Daoy (cell line): ENCODE measurements at places on chromosomes 7 and 10. TPM values are rescaled to one million over a fixed set of nuclear protein-coding genes. Genes with fewer than 3 reads are reported as not detected.
A peak's percentile ranks its signal among the peaks of the same experiment; 100 is the strongest.

DNMBP gene
- 13.7 and 14.4 TPM in 2 replicates for total RNA-seq

ASL gene
- 73.8 and 83.8 TPM in 2 replicates for total RNA-seq

RAB19 gene
- not detected in 2 replicates for total RNA-seq

PNLIPRP1 gene
- not detected in 2 replicates for total RNA-seq

SUGCT gene
- 8.3 and 11.8 TPM in 2 replicates for total RNA-seq

SPDYE8 gene
- not detected in 2 replicates for total RNA-seq

CALCR gene
- total RNA-seq: not detected in 2 replicates

PRSS1 gene
- total RNA-seq: not detected in 2 replicates

LFNG gene
- 16.1 and 24.2 TPM in 2 replicates for total RNA-seq

MYOZ1 gene
- total RNA-seq: not detected in 2 replicates

IRF5 gene
- total RNA-seq: 0.60 and 2.2 TPM in 2 replicates

VSTM4 gene
- total RNA-seq: 3.3 and 9.5 TPM in 2 replicates

RASA4B gene
- 0.95 TPM in 1 of 2 replicates, not detected in the other for total RNA-seq

DNA sequence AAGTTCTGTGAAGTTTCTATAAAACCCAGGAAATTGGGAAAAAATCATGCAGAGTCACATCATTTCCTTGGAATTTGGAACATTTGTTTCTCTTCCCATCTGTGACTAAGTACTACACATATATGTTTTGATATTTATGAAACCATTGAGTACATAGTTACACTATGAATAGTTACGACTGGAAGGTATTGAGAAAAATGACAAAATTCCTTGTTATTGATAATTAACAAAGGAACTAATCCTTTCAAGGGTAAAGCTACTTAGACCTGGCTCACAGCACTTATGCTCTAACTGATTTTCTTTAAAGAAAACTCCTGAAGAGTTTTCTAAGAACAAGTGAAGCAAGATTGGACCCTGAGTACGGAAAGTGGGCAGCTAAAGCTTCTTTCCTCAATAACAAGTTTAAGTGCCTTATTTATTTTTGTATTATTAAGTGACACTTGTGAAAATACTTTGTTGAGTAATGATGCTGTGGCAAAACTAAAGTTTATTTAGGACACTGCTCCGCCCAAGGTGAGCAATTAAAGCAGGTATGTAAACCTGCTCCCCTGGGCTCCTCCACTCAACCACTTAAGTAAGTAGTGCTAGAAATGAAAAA lies 12.0 kb upstream of the GLCCI1 start:
- DNase-seq: no peak

DNA sequence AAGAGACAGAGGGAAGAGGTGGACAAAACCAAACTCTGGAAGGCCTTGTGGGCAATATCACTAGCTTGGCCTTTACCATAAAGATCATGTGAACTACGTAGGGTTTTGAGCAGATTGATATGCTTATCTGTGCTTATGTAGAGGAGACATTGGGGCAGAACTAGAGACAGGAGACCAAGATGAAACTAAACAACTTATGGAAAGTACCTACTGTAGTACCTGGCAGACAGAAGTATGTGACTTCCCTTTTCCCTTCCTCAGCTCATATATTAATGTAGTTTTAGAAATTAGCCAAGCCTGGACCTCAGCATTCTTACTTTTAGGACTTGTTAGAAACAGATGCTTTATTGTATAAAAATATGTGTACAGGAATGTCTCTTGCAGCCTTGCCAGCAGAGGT lies 14.0 kb upstream of the IL6 start:
- DNase-seq: no peak

DNA sequence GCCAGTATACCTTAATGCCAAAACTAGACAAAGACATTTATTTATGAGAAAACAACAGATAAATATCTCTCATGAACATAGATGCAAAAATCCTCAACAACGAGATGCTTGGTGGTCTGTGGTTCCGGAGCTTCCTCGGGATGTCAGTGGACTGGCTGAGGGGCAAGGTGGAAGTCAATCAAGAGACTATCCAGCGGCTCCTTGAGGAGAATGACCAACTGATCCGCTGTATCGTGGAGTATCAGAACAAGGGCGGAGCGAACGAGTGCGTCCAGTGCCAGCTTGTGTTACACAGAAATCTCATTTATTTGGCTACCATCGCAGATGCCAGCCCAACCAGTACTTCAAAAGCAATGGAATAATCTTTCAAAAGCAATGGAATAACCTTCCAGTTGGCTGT lies 60.0 kb upstream of the PARD3 start:
- no peak for DNase-seq

GRCh38 chr7:143050931-143051330 lies 1.2 kb upstream of the OR6V1 start:
- DNase-seq: peak; percentile 27

GRCh38 chr7:43398831-43399230 lies 184.1 kb upstream of the STK17A start:
- no peak for DNase-seq

DNA sequence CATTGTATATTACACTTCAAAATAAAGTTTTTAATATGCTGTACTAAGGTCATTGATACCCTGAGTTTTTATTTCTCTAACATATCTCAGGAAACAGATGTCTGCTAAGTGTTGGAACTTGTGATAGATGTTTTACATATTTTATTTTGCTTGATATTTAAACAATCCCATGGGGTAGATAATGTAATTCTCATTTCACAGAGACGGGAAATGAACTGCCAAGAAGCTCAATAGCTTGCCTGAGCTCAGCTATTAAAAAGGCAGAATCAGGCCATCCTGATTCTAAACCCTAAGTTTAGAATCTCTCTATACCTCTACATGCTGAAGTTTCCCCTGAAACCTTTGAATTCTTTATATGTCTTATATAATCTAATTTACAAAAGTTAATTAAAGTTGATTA lies 126.3 kb downstream of the LRRC18 start:
- no peak for DNase-seq

- DNase-seq: no peak
Measured at GRCh38 chr7:25615003-25615402, 386.7 kb upstream of the NPVF start.

- DNase-seq: no peak
Measured at GRCh38 chr7:132685277-132685676, 109.0 kb upstream of the PLXNA4 start.

DNA sequence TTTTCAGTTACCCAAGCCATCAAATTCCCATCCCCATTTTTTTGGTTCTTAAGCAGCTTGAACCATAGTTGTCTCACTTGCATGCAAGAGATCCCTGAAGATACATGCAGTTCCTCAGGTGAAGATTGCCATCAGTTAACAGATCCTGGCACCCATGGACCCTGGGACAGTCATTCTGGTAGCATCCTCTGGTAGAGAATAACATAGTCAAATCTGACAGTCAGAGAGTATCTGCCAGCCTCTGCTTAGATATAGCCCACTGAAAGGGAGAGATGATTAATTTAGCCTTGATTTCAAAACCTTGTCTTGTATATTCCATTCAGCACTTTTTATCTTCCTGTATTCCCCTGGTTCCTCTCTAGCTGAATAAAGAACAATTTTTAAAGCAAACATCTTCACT lies 280.4 kb downstream of the KCNMA1 start:
- no peak for DNase-seq

- no peak for DNase-seq
Measured at GRCh38 chr10:33145451-33146188, 187.6 kb upstream of the ITGB1 start.

DNA sequence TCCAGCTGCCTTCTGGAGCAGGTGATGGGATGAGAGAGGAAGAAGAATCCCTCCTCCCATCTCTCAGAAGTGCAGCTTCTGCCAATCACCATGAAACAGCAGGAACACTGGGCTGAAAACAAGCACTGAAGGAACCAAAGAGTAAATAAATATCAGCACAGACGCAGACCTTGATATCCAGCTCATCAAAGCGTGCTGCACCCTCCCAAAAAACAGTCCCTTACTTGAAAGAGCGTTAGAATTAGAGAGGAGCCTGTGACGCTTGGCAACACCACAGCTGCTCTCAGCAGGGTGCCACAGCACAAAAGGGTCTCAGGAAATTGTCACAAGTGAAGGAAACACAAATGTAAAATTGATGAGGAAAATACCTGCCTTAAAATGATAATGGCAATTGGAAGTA lies 39.5 kb downstream of the KLF6 start:
- no peak for DNase-seq

GRCh38 chr10:91893051-91893450 lies 16.2 kb downstream of the FGFBP3 start:
- no peak for DNase-seq

GRCh38 chr7:132410385-132410784 lies 165.9 kb downstream of the PLXNA4 start:
- peak; percentile 38 for DNase-seq

DNA sequence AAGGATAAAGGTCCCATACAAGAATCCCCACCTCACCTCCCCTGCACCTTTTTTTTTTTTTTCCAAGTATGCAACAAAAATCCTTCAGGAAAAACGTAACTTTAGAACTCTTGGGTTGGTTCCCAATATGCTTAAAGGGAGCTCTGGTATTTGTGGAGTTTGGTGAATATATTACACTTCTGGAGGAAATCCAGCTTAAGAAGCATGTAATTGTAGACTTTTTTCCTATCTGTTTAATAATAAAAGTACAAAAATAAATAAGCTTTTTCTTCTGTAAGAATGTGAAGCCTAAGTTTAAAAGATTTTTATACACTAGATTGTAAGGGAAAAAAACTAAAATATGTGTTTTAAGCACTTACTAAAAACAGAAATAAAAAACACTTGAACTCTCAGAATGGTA lies 102.3 kb downstream of the SORBS1 start:
- no peak for DNase-seq

GRCh38 chr10:70925377-70926225 lies 37.2 kb upstream of the PCBD1 start:
- DNase-seq: peak; percentile 39

DNA sequence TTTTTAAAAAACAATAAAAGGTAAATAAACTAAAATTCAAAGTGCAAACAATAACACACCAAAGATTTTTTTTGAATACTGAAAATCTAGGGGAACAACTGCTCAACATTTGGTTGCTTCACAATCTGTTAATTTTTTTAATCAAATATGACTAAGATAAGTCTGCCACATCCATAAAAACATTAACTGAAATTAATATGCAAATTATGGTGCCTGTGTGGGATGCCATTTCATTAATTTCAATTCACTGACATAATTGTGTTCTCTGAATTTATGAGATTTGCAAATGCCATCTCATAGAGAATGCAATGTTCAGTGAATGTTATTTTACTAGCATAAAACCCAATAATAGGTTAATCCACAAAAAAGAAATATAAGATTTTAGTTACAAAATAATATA lies 233.8 kb downstream of the LRRN3 start:
- DNase-seq: no peak

- DNase-seq: peak; percentile 96
Measured at GRCh38 chr7:140696024-140696679, 356 bp upstream of the NDUFB2 start.

- no peak for DNase-seq
Measured at GRCh38 chr10:125107166-125107949, 53.0 kb downstream of the CTBP2 start.

DNA sequence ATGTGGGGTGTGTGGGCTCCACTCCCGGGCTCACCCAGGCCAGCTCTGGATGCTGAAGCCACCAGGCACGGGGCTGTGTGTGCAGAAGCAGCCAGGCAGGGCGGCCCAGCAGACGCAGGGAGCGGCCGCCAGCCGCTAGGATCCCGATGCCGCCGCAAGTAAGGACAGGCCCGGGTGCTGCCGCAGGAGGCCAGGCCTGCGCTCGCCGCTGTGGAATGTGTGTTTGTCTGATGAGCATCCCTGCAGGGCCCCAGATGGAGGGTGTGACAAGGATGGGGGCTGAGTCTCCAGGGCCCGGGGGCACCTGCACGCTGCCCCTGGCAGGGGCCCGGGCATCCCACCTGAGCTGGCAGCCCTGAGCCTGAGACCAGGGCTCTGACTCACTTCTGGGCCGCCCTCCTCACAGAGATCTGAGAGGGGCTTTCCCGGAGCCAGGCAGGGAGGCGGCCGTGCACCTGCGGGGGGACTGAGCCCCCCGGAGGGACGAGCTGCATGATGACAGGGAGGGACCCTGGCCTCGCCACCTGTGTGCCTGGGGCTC lies 101.5 kb downstream of the FOXL3 start:
- DNase-seq: no peak

DNA sequence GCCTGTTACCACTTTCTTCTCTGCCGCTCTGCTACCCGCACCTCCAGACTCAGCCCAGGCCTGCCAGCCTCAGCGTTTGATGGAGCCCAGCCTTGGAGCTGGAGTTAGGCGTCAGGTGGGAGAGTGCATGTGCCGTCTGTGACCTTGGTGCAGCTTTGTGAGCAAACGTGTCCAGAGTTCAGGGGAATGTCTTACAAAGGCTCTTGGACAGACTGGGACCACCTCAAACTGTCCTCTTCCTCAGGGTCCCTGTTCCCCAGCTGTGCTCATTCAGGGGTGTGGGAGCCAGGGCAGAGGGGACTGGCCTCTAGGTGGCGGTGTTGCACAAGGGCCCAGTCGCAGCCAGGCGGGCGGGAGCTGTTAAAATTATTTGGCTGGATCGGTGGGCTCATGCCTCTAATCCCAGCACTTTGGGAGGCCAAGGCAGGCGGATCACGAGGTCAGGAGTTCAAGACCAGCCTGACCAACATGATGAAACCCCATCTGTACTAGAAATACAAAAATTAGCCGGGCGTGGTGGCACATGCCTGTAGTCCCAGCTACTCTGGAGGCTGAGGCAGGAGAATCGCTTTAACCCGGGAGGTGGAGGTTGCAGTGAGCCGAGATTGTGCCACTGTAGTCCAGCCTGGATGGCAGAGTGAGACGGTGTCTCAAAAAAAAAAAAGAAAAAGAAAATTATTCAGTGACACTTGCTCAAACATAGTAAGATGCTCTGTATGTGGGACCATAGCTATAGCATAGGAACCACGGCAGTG lies 89.2 kb downstream of the ADCY1 start:
- peak; percentile 63 for DNase-seq

- no peak for DNase-seq
Measured at GRCh38 chr10:65348637-65349036, 1577.2 kb upstream of the LRRTM3 start.

DNA sequence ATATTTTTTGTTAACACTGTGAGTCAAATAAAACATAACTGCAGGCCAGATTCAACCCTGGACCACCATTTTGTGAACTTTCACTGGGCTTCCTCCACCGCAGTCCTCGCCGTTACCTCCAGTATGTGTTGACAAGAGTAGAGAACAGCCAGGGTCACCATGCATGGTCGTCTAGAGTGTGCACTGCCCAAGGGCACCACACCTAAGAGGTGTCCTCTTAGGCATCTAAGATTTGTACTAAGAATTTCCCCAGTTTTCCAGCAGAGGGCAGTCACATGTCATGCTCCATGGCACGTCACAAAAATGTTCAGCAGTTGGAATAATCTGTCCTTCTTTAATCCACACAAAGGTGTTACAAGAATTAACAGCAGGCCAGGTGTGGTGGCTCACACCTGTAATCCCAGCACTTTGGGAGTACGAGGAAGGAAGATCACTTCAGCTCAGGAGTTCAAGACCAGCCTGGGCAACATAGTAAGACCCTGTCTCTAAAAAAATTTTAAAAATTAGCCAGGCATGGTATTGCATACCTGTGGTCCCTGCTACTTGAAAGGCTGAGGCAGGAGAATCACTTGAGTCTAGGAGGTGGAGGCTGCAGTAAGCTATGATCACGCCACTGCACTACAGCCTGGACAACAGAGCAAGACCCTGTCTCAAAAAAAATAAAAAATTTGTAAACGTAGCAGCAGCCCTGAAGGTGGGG lies 71.2 kb upstream of the FOXK1 start:
- peak; percentile 65 for DNase-seq

GRCh38 chr7:152857272-152857671 lies 97.7 kb downstream of the ACTR3B start:
- DNase-seq: no peak

- peak; percentile 4 for DNase-seq
Measured at GRCh38 chr10:60916025-60916424, 28.0 kb downstream of the RHOBTB1 start.
